ENCODE measurements at places on chromosomes 12 and 14. TPM values are rescaled to one million over a fixed set of nuclear protein-coding genes. Genes with fewer than 3 reads are reported as not detected.

P2RX7 gene
- 2.7 TPM for total RNA-seq

DNA sequence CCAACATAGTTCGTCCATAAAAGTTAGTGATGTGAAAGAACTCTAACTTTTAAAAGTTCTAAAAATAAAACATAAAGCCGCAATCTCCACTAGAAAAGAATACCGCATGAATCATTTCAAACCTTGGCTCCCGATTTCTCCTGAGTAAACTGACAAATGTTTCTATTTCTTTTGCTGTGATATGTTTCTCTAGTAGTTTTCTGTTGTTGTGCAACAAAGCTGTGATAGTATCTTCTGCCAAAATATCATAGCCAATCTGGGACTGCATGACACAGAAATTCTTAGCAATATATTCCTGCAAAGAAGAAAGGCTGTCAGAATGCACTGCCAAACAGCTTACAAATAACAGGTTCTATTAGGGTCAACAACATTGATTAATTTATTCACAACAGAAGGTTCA lies 174.0 kb downstream of the ITPR2 start:
- H3K4me3 ChIP-seq = no peak overlapping the region
- no peak for DNase-seq
- H3K27ac ChIP-seq = no peak overlapping the region
- H3K27me3 ChIP-seq = no peaks in the 10 kb centered on the region
- H3K4me1 ChIP-seq = no peaks in the 10 kb centered on the region

ABCD4 gene
- total RNA-seq = 78.4 TPM

DNA sequence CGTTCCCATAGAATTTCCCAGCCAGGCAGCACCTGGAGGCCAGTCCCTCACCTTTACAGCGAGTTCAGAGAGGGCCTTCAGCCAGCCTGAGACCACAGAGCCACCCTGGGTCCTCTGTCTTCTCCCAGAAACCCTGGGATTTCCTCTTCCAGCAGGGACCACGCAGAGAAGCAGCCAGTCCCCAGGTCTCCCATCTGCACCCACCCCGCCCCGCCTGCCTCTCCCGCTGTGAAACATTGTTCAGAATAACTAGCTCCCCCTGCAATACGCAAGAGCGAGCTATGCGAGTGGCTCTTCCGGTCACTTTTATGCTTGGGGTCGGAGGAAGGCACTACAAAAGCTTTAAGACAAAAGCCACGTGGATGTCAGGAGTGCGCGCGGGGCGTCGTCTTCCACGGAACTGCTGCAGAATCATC lies 77.8 kb downstream of the SERPINA3 start:
- H3K4me1 ChIP-seq = no peaks in the 10 kb centered on the region
- no peak for DNase-seq
- no peak overlapping the region for H3K4me3 ChIP-seq
- H3K36me3 ChIP-seq = no peaks in the 10 kb centered on the region
- H3K27ac ChIP-seq = no peak overlapping the region
- H3K27me3 ChIP-seq = peaks cover 14% of the 10 kb centered on the region

HPD gene
- total RNA-seq = not detected

DNA sequence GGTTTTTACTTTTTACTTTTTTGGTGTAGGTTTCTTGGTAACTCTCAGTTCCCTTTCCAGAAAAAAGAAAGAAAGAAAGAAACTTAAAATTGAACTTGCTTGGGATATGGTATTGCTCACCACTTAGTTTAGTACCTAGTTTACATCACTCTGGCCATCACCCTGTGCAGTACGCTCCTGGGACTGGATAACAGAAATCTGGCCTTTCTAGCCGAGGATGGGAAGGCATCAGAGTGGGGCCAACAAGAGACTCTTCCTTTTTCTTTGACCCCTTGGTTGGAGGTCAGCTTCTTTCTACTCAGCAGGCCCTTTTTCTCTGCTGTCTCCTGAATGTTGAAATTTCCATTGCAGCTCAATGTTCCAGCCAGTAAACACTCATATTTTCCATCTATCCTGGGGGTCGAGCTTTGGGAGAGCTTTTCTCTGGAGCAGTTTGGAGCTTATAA lies 156.6 kb downstream of the TGFB3 start:
- no peak overlapping the region for H3K4me3 ChIP-seq
- no peaks in the 10 kb centered on the region for H3K4me1 ChIP-seq
- no peaks in the 10 kb centered on the region for H3K27me3 ChIP-seq

- DNase-seq = no peak
- no peaks in the 10 kb centered on the region for H3K4me1 ChIP-seq
- peaks cover 77% of the 10 kb centered on the region for H3K36me3 ChIP-seq
- H3K27me3 ChIP-seq = no peaks in the 10 kb centered on the region
- H3K27ac ChIP-seq = no peak overlapping the region
Measured at GRCh38 chr12:131994589-131994988, 44.8 kb downstream of the EP400 start.
